Immature natural killer cell (primary cell): ENCODE measurements at places on chromosomes 7 and 10.
A peak's percentile ranks its signal among the peaks of the same experiment; 100 is the strongest.

DNA sequence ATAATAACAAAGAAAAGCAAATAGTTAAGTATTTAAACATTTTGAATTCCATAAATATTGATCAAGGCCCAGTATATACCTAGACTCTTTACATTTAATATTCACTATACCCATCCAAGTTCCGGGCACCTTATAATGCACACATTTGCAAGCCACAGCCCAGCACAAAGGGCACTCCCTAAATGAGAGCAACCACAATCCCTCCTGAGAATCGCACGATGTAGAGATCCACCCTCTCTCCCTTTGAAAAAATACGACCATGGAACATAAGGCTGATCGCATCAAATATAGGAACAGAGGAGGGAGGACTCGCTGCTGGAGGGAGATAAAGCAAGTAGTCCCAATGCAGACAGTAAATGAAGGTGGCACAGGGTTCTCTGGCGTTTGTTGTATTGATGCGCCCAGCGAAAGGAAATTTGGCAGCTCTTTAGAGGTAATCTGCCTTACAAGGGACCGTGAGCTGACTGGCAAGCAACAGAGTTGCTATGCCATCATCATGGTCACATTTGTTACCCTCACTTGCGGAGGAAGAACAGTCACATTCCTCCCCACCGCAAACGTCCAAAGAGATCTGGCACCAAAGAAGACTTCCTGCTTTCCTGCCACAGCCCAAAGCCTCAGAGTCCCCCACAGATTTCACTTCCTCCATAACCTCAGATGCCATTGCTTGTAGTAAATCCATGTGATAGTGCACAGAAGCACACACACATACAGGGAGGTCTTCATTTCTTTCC is 16.1 kb upstream of the TAS2R40 start:
- peak; percentile 28 for DNase-seq

- DNase-seq, result no peak
These were observed 551.1 kb downstream of the TFEC start for GRCh38 chr7:115479448-115479847.

- DNase-seq, result peak; percentile 55
These were observed at the start of gene HTR7 for GRCh38 chr10:90857635-90858460. TSS of gene HTR7 (minus strand) at chr10:90858039. CDS start at chr10:90857671, 368 bp downstream.

- no peak for DNase-seq
These were observed 2.0 kb upstream of the PANK1 start for GRCh38 chr10:89646889-89647657.

DNA sequence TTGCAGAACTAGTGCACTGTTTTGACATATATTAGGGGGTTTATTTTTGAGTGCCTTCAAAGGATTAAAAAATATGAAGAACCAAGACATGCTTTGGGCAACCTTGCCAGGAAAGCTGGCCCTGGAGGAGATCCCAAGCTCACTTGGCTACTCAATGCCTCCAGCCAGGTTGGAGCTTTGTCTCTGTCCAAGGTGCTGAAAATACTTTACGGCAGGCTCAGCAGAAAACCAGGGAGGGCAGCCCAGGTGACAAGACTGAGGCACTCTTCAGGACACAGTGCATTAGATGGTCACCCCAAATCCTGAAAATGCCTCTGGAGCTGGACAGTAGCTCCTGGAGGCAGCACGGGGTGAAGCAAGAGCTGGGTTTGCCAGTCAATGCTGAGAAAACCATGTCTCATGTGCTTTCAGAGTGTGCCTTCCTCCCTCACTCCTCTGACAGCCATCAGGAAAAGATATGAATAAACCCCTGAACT is 5.8 kb upstream of the KCNH2 start:
- peak; percentile 41 for DNase-seq

DNA sequence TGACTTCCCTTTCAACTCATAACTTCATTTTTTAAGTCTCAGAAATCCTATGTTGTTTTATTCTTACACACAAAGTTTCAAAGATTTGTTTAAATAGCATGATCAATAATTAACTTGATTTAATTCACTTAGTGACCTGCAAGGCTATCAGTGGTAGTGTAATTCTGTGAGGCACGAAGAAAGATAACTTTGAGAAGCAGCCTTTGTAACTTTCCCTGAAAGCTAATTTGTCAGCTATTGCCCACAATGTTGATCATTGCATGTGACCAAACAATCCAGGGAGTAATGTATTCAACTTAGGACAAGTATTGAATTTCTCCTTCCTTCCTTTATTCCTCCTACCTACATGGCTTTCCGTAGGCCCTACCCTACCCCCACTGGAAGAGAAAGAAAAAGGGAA is 111.0 kb downstream of the SEMA3D start:
- no peak for DNase-seq

DNA sequence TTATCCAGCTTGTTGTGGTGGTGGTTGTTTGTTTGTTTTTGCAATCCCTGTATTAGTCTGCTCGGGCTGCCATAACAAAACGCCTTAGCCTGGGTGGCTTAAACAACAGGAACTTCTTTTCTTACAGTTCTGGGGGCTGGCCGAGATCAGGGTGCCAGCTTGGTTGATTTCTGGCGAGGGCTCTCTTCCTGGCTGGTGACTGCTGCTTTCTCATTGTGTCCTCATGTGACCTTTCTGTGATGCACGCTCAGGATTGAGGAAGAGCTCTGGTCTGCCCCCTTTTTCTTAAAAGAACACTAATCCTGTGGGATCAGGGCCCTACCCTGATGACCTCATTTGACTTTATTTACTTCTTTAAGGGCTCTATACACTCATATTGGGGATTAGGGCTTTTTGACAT is 107.1 kb upstream of the NRP1 start:
- DNase-seq, result no peak

- no peak for DNase-seq
These were observed 8.0 kb upstream of the PKD1L1 start for GRCh38 chr7:47956220-47956619.

DNA sequence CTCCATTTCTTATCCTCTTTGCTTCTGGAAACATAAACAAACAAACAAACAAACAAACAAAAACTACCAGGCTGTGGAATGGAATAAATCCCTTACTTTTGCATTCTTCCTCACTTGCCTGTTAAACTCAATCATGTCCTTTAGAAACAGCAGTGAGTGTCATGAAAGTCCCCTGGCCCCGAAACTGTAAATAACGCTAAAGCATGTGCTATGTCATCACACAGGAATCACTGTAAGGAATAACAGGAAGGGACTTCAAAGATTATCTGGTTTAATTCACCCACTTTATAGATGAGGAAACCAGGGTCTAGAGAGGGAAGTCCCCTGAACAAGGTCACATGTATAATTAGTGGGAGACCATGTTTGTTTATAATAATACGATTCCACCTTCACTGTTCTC is 159.4 kb upstream of the MEOX2 start:
- no peak for DNase-seq

DNA sequence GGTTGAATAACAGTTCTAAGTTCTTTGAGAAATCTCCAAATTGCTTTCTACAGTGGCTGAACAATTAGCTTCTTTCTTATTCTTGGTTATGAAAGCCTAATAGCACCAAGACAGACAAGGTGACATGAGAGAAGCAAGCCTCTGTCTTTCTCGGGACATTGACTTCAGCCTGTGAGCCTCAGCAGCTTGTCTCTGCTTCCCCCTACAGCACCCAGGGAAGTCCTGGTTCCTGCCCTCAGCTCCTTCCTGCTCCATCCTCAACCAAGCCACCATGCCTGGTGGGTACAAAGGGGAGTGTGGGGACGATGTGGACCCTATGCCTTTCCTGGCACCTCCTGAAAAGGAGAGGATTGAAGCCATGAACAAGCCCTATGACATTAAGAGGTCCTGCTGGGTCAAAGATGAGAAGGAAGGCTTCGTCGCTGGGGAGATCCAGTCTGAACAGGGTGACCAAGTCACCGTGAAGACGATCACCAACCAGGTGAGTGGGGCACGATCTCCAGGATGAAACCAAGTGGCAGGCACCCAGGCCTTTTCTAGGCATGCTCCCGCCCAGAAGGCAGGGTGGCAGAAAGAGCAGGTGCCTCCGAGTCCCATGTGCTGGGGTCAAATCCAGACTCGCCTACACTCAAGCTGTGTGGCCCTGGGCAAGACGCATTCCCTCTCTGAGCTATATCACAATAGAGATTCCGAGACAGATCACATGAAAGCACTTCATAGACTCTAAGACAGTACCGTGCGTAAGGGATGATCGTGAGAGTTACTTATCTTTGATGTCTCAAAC is 30.8 kb upstream of the KPNA7 start:
- no peak for DNase-seq

GRCh38 chr7:50304129-50304910 is at the start of gene IKZF1:
TSS of gene IKZF1 (plus strand) at chr7:50304716. CDS start at chr7:50319062, 14,346 bp downstream.
- DNase-seq, result peak; percentile 63

DNA sequence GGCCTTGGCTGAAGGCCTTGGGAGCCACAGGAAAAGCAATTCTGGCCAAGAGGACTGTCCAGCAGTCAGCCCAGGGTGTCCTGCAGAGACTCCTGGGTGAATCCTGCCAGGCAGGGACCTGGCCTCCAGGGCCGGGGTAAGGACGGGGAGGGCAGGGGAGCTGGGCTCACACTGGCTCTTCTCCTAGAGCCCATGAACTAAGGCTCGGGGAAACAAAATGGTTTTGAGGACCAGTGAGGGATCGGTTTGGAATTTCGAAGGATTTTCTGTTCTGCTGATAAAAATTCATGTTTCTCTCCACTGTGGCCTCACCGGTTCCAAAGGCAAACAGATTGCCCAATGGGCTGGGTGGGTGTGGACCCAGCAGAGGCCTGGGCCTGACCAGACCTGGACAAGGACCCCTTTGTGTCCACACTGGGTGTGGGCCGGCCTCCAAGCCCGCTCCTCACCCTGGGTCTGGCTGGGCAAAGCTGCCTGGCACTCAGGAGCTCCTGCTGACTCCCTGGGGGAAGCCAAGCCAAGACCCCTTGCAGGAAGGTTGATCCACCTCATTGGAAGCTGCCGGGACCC is 27.3 kb downstream of the FAM20C start:
- no peak for DNase-seq

- no peak for DNase-seq
These were observed 142.6 kb upstream of the RHEB start for GRCh38 chr7:151662251-151662826.

DNA sequence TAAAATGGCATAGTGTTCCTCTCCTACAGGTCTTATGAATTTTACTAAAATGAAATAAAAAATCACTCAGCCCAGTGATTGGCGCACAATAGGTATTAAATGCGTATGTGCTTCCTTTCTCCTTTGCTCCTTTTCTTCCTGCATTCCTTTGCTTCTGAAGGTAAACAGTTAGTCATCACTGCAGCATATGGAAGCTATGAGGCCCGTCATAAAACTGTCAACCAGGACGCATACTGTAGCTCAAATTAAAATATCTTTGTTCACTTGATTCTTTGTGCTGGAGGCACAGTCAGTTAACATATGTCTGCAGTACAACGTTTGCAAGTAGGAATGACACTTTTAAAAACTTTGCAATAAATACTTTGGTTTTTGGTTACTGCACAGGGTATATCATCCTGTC is 374.7 kb downstream of the TCERG1L start:
- no peak for DNase-seq

DNA sequence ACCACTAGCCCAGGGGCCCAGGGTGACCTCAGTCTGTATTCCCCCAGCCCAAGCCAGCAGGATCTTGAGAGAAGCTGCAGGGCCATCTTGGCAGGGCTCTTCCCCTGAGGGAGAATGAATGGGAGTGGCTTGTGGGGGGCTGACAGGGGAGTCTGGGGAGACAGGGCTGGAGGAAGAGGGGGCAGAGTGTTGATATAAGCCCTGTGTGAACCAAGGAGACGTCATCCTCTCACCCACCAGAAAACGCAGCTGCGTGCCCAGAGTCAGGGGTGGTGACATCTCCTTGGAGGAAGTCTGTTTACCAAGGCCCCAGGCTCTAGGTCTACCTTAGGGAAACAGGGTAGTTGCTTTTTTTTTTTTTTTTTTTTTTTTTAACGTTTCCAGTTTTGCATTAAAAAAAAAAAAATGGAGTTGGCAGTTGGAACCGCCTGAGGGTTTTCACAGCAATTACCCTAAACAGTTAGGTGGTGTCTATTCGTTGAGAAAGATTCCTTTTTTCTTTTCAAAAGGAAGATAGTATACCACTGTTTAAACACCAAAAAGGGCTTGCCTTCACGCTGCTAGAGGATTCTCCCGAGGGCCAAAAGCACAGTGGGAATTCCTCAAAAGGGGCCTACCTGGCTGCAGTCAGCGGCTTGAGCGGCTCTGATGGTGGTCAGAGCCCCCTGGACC is 113.8 kb downstream of the PRPF18 start:
- no peak for DNase-seq

- DNase-seq, result no peak
These were observed 96.9 kb upstream of the FGFR2 start for GRCh38 chr10:121694966-121695643.

DNA sequence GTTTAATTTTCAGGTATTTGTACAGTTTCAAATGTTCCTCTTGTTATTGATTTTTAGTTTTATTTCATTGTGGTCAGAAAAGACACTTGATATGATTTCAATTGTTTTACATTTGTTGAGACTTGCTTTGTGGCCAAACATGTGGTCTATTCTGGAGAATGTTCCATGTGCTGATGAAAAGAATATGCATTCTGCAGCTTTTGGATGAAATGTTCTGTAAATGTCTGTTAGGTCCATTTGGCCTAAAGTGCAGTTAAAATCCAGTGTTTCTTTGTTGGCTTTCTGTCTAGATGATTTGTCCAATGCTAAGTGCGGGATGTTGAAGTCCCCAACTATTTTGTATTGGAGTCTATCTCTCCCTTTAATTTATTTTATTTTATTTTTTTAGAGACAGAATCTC is 70.5 kb downstream of the ZNF503 start:
- DNase-seq, result no peak

DNA sequence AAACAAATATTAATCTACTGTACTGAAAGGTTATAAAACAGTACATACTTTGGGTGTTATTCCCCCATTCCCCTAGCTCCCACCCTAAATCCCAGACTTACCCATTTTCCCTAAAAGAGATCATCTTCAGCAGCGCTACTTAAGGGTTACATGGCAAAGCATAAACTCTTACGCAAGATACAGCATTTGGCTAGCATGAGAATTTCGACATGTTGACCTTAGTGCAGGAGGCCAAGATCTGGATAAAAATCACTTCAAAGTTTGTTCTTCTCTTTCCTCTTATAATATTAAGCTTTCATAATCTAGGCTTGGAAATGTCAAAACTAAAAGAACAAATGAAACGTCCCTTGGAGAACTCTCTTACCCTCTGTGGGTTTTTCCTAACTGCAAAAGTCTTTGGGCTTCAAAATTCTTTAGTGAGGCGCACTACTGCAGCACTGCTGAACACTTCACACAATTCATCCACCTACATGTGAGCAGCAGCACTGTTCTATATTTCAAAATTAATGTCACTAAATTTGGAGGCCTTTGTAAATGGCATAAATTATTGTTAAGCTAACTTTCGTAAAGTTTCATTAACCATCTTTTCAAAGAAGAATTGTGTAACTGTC is 59.5 kb upstream of the PDLIM1 start:
- no peak for DNase-seq
